Thyroid gland (tissue), 4 donors: ENCODE measurements at places on chromosomes 3 and 15.
A peak's percentile ranks its signal among the peaks of the same experiment; 100 is the strongest.

GRCh38 chr15:66883284-66883911 lies 181.4 kb downstream of the SMAD6 start:
- peak; percentile 91 for DNase-seq

GRCh38 chr3:119601154-119601553 lies 3.5 kb downstream of the PLA1A start:
- no peak for DNase-seq

GRCh38 chr15:47466357-47466756 lies 250.9 kb upstream of the SEMA6D start:
- DNase-seq = no peak

- DNase-seq = no peak
Observed at GRCh38 chr3:86982883-86983282, 8.1 kb downstream of the VGLL3 start.

DNA sequence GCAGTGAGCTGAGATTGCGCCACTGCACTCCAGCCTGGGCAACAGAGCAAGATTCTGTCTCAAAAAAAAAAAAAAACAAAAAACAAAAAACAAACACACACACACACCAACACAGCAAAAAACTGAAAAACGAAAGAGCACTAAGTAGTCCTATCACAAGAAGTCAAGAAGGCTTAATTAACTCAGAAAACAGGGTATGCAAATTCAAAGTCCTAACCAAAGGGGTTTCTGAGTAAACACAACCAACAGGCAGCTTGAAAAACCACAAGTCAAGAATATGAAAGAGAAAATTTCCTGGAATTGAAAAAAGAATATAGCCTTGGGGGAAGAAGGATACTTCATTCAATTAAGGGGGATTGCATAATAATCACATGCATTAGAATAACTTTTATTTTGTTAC lies 37.7 kb upstream of the PARP14 start:
- DNase-seq = no peak

GRCh38 chr15:59111251-59111650 lies 6.3 kb downstream of the CCNB2 start:
- DNase-seq = no peak

- DNase-seq = no peak
Observed at GRCh38 chr15:94522125-94522524, 290.8 kb downstream of the MCTP2 start.

GRCh38 chr15:77409259-77410156 lies 10.4 kb downstream of the PEAK1 start:
- DNase-seq = no peak

DNA sequence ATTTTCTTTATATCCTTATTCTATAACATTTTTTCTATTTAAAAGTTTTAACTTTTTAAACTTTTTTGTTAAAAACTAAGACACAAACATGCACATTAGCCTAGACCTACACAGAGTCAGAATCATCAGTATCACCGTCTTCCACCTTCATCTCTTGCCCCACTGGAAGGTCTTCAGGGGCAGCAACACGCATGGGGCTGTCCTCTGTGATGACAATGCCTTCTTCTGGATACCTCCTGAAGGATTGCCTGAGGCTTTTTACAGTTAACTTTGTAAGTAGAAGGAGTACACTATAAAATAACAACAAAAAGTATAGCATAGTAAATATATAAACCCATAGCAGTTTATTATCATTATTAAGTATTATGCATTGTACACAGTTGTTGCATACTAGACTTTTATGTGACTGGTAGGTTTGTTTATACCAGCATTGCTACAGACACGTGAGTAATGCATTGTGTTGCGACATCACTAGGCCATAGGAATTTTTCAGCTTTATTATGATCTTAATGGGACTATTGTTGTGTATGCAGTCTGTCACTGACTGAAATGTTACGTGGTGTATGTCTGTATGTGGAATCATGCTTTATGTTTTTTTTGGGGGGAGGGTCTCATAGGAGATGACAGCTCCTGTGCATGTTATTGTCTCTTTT lies 18.2 kb downstream of the ATP1B3 start:
- no peak for DNase-seq

GRCh38 chr15:32098033-32098432 lies 67.7 kb downstream of the CHRNA7 start:
- no peak for DNase-seq

GRCh38 chr3:188191460-188191859 lies 37.5 kb downstream of the LPP start:
- DNase-seq = no peak

- no peak for DNase-seq
Observed at GRCh38 chr15:70348581-70349344, 251.0 kb upstream of the TLE3 start.

DNA sequence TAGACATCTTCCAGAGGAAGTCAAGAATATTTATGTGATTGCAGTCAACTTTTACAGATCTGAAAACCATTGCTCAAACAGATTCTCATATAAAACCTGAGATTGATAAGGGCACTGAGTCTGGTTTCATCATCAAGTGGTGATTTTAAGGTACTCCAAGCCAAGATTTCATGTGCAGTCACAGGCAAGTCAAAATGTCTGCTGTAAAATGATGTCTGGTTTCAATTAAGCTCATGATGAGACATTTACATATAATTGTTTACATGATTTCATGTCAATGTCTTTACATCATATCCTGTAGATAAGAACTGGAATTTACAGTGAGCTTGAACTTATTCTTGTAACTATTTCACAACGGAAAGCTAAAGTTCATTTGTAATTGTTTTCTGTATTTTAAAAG lies 1215.5 kb downstream of the ROBO2 start:
- DNase-seq = no peak

GRCh38 chr15:36265422-36265821 lies 314.0 kb upstream of the CDIN1 start:
- DNase-seq = no peak

GRCh38 chr3:50347187-50347813 lies 1.8 kb upstream of the ZMYND10 start:
- peak; percentile 83 for DNase-seq

- DNase-seq = no peak
Observed at GRCh38 chr3:17089314-17089700, 204.6 kb downstream of the PLCL2 start.

- DNase-seq = no peak
Observed at GRCh38 chr3:30156586-30157498, 449.6 kb upstream of the TGFBR2 start.

GRCh38 chr3:127015282-127016042 lies 32.5 kb downstream of the PLXNA1 start:
- DNase-seq = no peak

- peak; percentile 54 for DNase-seq
Observed at GRCh38 chr3:194573680-194574437, 59.4 kb downstream of the TMEM44 start.

- no peak for DNase-seq
Observed at GRCh38 chr15:64665179-64665578, 110.2 kb downstream of the RBPMS2 start.

DNA sequence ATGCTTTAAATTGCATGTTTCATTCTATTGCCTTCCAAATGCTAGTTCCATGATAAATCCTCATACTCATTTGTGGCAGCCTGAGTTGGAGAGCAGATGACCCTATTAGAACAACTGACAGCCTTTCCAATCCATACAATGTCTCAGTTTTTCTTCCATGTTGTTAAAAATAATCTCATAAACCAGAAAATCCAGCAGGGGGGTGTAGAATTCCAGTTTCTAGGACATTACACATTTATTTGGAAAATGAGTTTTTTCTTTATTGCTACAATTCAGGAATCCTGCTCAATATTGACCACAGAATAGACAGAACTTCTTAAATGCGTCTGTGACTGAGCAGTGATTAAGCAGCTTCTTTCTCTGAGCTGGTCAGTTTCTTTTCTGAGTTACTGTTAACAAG lies 174.2 kb upstream of the ATP10A start:
- DNase-seq = no peak

DNA sequence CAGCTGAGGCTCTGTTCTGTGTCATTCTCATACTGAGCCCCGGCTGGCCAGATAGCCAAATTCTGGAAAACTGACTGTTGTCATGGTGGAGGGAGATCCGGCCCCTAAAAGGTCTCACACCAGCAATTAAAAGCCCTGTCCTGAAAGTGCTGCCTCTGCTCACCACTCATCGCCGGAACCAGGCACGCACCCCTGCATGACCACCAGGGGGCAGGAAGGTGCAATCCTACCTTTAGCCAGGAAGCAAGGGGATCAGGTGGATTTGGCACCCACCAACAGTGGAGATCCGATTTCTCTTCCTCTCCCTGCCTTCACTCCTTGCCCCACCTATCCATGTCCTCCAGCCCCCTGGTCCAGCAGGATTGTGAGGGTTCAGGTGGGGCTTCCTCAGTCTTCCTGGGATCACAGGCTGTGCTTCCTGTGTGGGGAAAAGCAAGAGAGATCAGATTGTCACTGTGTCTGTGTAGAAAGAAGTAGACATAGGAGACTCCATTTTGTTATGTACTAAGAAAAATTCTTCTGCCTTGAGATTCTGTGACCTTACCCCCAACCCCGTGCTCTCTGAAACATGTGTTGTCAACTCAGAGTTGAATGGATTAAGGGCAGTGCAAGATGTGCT lies 16.1 kb upstream of the CACNA2D2 start:
- peak; percentile 83 for DNase-seq

DNA sequence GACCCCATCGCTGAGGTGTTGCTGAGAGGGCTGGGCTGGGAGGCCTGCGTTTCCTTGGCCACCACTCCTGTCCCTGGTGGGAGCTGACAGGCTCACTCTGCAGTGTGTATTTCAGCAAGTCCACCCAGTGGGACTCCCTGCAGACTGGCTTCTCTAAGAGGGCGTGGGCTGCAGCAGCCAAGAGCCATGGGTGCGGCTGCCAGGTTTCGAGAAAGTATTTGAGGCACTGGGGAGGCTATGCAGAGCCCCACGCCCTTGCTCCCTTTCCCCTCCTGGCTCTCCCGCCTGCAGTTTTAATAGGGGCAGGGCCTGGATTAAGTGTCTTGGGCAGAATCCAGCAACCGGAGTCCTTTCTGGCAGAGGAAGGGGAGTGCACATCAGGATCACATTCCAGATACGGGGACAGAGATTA lies 242.1 kb downstream of the THSD4 start:
- peak; percentile 66 for DNase-seq

GRCh38 chr3:154598166-154598565 lies 168.2 kb upstream of the GPR149 start:
- no peak for DNase-seq

GRCh38 chr3:16240229-16241023 lies 24.3 kb downstream of the DPH3 start:
- DNase-seq = no peak

GRCh38 chr15:89104172-89104564 lies 15.9 kb downstream of the ABHD2 start:
- no peak for DNase-seq

DNA sequence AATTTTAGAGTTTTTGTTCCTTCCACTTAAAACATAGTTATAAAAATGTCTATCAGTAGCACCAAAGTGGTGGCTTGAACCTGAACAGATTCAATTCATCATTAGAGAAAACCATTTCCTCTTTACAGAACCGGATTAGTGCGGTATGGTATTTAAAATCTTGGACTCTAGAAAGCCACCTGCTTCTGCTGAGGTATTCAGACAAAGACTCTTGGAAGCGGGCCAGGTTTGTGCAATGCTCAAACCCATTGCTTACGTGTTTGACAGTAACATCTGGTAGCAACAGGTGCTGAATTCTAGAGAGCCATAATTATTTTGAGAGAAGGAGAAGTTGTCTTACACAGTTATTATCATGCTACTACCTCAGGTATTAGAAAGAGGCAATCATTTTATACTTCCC lies 290.5 kb downstream of the NAALADL2 start:
- peak; percentile 7 for DNase-seq
